ENCODE measurements at places on chromosomes 11 and 22.

DNA sequence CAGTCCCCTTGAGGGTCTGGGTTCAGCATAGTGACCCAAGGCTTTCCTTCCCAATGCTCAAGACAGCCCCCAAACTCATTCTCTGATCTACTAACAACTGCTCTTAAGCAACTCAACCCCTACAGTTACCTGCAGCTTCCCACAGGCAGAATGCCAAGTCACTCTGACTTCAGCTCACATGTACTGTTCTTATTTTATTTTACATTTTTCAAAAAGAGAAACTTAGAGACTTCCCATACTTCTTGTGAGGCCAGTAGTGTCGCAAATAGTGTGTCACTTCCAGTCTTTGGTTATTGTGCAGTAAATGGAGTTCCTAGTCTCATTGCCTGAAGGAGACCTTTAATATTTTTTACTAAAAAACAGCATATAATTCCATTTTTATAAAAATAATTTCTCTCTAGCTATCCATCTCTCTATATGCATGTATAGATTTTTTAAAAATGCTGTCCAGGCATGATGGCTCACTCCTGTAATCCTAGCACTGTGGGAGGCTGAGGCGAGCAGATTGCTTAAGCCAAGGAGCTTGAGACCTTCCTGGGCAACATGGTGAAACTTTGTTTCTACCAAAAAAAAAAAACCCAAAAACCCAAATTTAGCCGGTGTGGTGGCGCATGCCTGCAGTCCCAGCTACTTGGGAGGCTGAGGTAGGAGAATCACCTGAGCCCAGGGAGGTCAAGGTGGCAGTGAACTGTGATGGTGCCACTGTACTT, 41.8 kb downstream of the ENTHD1 start:
- DNase-seq: no peak

DNA sequence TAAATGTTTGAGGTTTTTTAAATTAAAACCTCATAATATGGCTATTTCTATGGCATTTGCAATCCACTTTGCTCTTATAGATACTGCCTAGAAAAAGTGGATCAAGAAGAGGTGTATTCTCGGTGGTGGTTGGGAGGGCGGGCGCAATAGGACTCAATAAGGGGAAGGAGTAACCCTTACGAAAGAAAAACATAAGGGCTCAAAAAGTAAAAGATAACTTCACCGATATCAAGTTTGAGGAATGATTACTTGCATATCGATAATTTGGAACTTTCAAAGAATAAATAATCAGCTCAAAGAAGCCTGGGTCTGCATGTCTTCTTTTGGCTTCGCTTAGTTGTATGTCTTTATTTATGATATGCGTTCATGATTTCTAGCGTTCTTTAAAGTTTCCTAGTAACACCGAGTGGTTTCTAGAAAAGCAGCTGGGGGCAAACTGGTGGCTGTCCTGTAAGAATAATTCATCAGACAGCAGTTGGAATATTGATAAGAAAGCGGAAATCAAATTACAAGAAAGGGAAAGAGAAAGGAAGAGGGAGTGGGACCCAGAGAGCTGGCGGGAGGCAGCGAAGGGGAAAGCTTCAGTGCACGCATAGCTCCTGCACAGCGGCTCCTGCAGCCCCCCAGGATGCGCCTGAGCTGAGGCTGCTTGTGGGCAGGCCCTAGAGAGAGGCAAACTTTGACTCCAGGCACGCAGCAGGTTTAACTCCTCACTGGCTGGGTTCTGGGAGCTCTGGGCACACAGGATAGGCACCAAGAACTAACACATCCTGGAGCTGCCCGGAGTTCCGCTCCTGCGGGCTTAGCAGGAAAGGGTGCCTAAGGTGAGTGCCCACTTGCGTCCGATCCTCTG, 9.1 kb upstream of the FLI1 start:
- DNase-seq: no peak

DNA sequence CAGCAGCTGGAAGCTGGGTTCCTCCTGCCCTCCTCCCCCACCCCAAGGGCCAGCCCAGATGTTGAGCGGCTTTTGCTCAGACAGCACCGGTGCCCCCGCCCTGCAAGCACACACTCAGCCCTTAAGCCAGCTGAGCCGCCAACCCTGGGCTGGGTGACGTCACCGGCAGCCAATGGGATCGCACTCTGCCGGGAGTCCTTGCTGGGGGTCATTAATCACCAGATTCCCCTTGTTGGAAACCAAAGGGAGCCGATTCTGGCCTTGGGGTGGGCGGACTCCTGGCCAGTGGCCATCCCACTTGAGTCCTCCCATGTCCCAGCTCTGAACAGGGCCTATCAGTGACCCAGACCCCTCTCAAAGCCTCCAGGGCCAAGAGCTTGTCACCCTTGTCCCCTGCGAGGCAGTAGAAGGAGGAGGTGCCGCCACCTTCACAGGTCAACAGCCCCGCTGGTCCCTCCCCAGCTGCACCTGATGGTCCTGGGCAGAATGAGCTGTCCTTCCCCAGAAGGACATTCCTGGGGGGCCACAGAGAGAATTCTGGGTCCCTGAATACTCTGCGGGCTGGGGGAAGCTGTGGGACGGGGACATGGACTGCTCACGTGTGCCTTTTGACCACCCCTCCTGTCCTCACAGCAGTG, 7.4 kb downstream of the DUSP8 start:
- DNase-seq: peak; percentile 20

GRCh38 chr11:1887451-1888346, 4.0 kb downstream of the PRR33 start:
- DNase-seq: no peak

DNA sequence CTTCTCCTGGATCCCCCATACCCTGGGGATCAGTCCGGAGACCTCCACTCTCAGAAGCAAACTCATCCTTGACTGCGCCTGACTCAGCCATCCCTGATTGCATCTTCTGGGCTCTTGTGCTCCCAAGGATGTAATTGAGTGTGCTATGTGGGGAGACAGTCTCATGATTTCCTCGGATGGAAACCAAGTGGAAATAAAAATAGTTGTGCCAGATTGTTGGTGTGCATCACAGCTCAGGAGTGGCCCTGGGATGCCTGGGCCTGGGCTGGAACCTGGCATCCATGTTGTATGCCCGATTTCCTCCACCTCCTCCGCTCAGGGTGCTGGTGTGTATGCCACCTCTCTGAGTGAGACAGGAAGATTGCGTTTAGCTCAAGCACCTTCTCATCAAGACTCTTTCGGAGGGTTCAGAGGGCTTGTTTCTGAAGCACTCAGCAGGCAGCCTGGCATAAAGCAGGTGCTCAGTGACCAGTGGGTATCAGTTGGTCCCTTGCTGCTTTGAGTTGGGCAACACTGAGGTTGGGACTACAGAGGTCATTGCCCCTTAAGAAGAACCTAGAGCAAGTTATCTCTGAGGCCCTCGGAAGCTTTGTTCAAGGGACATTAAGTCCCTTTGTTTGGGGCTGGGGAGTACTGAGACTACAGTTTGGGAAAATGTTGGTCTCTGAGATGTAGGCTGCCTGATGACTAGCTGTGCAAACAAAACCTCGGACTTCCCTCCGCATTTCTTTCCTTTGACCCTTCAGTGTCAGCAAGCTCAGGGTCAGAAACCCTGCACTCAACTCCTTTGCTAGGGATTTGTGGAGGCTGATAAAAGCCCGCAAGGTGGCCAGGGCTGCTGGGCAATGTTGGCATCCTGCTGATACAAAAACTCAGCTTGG, 24.8 kb upstream of the MICAL2 start:
- no peak for DNase-seq

GRCh38 chr11:125281831-125282595, 117.5 kb downstream of the PKNOX2 start:
- no peak for DNase-seq

- DNase-seq: no peak
Measured at GRCh38 chr22:44577391-44578109, 79.5 kb upstream of the RTL6 start.

DNA sequence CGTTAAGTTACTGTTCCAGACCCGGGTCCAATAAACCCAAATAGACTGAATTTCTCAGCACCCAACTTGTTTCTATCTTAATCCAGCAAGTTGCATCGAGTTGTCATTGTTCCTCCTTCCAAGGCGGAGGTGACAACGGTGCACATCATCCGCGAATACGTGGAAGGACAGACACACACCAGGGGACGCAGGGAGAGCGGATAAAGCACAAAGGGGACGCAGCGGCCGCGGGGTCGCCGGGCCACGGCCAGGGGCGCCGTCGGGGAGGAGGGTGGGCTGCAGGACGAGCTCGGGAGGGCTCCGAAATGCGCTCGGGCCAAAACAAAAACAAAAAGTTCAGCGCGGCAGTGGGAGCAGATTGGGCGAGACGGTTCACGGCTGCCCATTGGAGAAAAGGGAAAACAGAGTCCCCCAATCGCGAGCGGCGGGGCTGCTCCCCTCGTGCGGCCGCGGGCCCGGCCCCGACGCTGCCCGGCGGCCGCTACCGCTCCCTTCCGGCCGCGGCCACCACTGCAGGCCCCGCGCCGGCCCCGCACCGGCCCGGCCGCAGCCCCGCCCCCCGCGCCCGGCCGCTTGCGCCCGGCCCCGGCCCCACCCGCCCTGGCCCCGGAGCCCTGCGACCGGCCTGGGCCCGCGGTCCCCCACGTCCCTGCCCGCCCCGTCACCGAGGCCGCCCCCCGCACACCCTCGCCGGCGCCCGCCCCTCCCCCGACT, 518 bp downstream of the KMT5B start:
- DNase-seq: peak; percentile 85

- no peak for DNase-seq
Measured at GRCh38 chr11:133995066-133995465, 38.3 kb upstream of the IGSF9B start.

- no peak for DNase-seq
Measured at GRCh38 chr11:41456269-41456668, 3.2 kb downstream of the LRRC4C start.

Measured in MM.1S (cell line).